ENCODE measurements at places on chromosomes 12 and 14.

GRCh38 chr14:81336009-81336408 is 64.1 kb downstream of the STON2 start:
- no peak for DNase-seq

- peak; percentile 62 for DNase-seq
Observed at GRCh38 chr12:11884706-11885105, 186.0 kb upstream of the BCL2L14 start.

GRCh38 chr12:15116086-15116485 is 105.1 kb downstream of the RERG start:
- no peak for DNase-seq

DNA sequence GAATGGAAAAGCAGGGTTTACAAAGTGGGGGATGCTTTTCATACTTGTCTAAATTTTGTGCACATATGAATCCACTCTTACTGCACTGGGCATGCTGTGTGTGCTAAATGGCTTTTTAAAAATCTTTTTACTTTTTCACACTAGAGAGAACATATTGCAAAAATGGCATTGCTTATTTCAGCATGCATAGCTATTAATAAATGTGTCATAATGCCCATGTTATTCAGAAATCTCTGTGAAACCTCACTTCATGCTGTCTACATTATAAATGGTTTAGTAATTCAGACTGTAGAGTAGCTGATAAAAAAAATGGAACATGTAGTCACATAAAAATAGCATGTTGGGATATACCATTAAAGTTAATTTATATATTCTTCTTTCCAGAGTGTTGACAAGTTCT is 593.8 kb downstream of the RPL10L start:
- no peak for DNase-seq
